ENCODE measurements at places on chromosomes 5 and 9.

GRCh38 chr9:2923766-2924379, 80.0 kb upstream of the PUM3 start:
- DNase-seq = no peak

GRCh38 chr9:23907343-23907742, 81.3 kb upstream of the ELAVL2 start:
- DNase-seq = no peak

DNA sequence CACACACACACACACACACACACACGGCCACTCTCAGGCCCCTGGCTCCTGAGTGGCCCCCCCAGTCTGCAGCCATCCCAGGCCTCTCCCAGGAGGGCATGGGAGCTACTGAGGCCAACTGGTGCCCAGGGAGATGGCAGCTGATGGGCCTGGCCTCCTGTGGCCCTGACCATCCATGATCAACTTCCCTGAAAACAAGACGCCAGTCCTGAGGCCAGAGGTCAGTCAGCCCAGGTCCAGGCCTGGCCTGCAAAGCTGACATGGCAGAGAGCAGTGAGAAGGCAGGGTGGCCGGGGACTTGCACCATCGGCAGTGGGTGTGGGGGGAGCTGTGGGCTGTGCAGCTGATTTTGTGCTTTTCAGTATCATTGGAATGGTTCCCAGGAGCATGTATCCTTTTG, 47.0 kb downstream of the SARDH start:
- DNase-seq = no peak

DNA sequence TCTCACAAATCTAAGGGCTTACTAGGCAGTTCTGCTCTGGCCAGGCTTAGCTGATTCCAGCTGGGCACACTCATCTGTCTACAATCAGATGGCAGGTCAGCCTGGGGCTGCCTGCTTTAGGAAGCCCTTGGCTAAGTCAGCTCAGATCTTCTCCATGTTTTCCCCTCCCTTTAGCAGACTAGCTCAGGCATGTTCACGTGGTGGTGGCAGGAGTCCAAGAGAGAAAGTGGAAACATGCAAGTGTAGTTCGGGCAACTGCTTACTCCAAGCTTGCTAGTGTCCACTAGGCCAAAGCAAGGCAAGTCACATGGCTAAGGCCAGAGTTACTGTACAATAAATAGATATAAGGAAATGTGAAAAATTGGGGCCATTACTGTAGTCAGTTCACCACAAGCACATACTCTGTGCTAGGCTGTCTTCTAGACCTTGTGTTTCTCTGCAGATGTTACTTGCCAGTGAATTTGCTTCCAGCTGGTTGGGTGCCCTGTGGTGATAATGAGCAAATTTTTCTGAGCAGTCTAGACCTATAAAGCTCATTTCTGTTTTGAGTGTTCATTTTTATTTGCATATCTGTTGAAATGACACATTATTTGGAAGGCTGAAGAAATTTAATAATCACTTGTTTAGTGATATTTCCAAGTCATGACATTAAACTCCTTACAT, 38.3 kb downstream of the RECK start:
- peak; percentile 6 for DNase-seq

- DNase-seq = no peak
These were observed 24.6 kb upstream of the CER1 start for GRCh38 chr9:14747111-14747510.
